ENCODE measurements at places on chromosomes 16 and 17. TPM values are rescaled to one million over a fixed set of nuclear protein-coding genes. Genes with fewer than 3 reads are reported as not detected.

The KCNJ16 gene
- total RNA-seq: under 0.01 TPM

The CES5A gene
- total RNA-seq: not detected

The SLC46A1 gene
- 4.0 TPM for total RNA-seq

The TMC8 gene
- total RNA-seq: not detected

The JPH3 gene
- total RNA-seq: under 0.01 TPM

The CLDN9 gene
- total RNA-seq: under 0.01 TPM

The AGRP gene
- not detected for total RNA-seq

The PRSS33 gene
- total RNA-seq: not detected

The KRTAP4-3 gene
- total RNA-seq: not detected

The NPIPB13 gene
- total RNA-seq: 1.7 TPM

The KIF2B gene
- total RNA-seq: not detected

The TEFM gene
- total RNA-seq: 5.6 TPM

The TPSB2 gene
- total RNA-seq: not detected

The MARVELD3 gene
- not detected for total RNA-seq

The CCDC200 gene
- total RNA-seq: 0.16 TPM

The CES1 gene
- total RNA-seq: 0.60 TPM

The GLIS2 gene
- total RNA-seq: 3.1 TPM

The NLGN2 gene
- total RNA-seq: 6.8 TPM

The KRTAP9-7 gene
- not detected for total RNA-seq

The CDRT15 gene
- total RNA-seq: not detected

The LDHD gene
- total RNA-seq: 0.43 TPM

The KRTAP1-5 gene
- not detected for total RNA-seq

The CAVIN1 gene
- 467 TPM for total RNA-seq

The TRPV3 gene
- 2.8 TPM for total RNA-seq

The DLX4 gene
- not detected for total RNA-seq

The PERCC1 gene
- total RNA-seq: not detected

The MPDU1 gene
- 48.5 TPM for total RNA-seq

The TSPAN10 gene
- total RNA-seq: 3.3 TPM

The ACSM3 gene
- 0.69 TPM for total RNA-seq

The ZFP1 gene
- total RNA-seq: 5.2 TPM

The ENO3 gene
- total RNA-seq: 2.2 TPM

The PRAC1 gene
- not detected for total RNA-seq

The GHDC gene
- total RNA-seq: 4.1 TPM

The SLC5A10 gene
- not detected for total RNA-seq

The IKZF3 gene
- total RNA-seq: not detected

The FOXN1 gene
- total RNA-seq: not detected

The ADGRG3 gene
- not detected for total RNA-seq

The CMC2 gene
- total RNA-seq: 31.3 TPM

The CHST4 gene
- total RNA-seq: not detected

The TMEM88 gene
- 0.16 TPM for total RNA-seq

The FBXW10 gene
- total RNA-seq: under 0.01 TPM

The OTOA gene
- total RNA-seq: under 0.01 TPM

The IRX6 gene
- total RNA-seq: not detected

The SLC13A5 gene
- total RNA-seq: not detected

The RNU2-1 gene
- not detected for total RNA-seq

The PYY gene
- total RNA-seq: not detected

The UTS2R gene
- not detected for total RNA-seq

The DLG4 gene
- 16.3 TPM for total RNA-seq

The CCDC78 gene
- total RNA-seq: 2.0 TPM

The TBX4 gene
- total RNA-seq: 0.16 TPM

The CCL3 gene
- not detected for total RNA-seq

Measured in bronchial smooth muscle cell (primary cell).